Ovary (tissue), 10 donors: ENCODE measurements at places on chromosomes 7 and 10.

GRCh38 chr7:115748123-115748738, 282.3 kb downstream of the TFEC start:
- no peak overlapping the region for H3K27ac ChIP-seq
- H3K4me3 ChIP-seq: no peak overlapping the region
- H3K27me3 ChIP-seq: peaks cover 3% of the 10 kb centered on the region
- no peak for DNase-seq
- no peaks in the 10 kb centered on the region for H3K4me1 ChIP-seq

- H3K36me3 ChIP-seq: no peaks in the 10 kb centered on the region
- DNase-seq: no peak
- no peak overlapping the region for H3K4me3 ChIP-seq
- H3K4me1 ChIP-seq: peaks cover 3% of the 10 kb centered on the region
- H3K27me3 ChIP-seq: no peaks in the 10 kb centered on the region
- no peak overlapping the region for H3K27ac ChIP-seq
Measured at GRCh38 chr10:24465891-24466818, 257.2 kb downstream of the KIAA1217 start.

DNA sequence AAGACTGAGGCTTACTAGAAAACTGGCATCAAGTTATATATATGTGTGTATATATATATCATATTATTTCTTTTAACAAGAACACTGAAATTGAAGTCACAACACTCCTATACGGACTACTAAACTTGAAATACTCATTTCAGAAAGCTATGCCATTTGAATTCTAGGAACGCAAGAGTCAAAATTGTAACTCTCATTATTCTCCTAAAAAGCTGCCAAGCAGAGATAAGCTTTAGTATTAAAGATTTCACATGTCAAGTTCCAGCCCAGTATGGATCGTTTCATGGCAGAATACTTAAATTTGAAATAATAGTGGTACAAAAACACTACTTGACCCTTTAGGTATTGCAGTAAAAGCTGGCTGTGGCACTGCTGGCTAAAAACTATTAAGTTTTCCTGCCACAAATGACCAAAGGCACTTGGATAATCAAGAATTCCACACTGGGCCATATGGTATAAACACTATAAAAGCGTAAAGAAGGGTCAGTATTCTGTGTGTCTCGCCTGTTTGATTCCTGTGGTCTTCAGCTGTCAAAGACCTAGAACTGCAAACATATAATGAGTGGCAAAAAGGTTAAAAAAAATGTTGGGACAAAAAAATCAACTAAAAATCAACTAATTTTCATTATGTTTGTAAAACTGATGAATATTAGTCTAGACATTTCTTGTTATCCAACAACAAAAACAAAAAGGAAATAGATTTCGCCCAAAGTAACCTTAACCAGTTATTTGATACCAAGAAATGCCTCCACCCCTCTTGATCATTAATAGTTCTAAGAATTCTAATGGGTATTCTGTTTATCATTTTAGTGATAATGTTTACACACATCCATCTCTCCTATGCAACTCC, 2.4 kb downstream of the CCDC71L start:
- H3K4me1 ChIP-seq: peaks cover 2% of the 10 kb centered on the region
- DNase-seq: no peak
- H3K4me3 ChIP-seq: no peak overlapping the region
- no peak overlapping the region for H3K27ac ChIP-seq
- no peaks in the 10 kb centered on the region for H3K36me3 ChIP-seq

DNA sequence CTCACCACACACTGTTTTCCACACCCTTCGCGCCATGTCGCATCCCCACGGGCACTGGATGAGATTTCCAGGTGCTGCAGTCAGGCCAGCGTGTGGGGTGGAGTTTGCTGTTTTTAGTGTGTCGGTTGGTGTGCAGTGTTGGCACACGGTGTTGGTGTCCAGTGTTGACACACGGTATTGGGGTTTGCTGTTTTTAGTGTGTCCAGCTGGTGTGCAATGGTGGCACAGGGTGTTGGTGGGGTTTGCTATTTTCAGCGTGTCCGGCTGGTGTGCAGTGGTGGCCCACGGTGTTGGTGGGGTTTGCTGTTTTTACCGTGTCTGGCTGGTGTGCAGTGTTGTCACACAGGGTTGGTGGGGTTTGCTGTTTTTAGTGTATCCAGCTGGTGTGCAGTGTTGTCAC, 20.1 kb upstream of the PRKAR1B start:
- H3K4me3 ChIP-seq: no peak overlapping the region
- H3K4me1 ChIP-seq: no peaks in the 10 kb centered on the region
- H3K36me3 ChIP-seq: no peaks in the 10 kb centered on the region
- H3K27ac ChIP-seq: no peak overlapping the region
- no peaks in the 10 kb centered on the region for H3K27me3 ChIP-seq

GRCh38 chr7:106485031-106485551, 175.9 kb downstream of the CCDC71L start:
- no peak for DNase-seq
- H3K4me3 ChIP-seq: no peak overlapping the region
- H3K27ac ChIP-seq: no peak overlapping the region
- H3K36me3 ChIP-seq: no peaks in the 10 kb centered on the region

GRCh38 chr10:100496567-100496966, 23.1 kb downstream of the SEC31B start:
- H3K36me3 ChIP-seq: no peaks in the 10 kb centered on the region
- H3K27me3 ChIP-seq: no peaks in the 10 kb centered on the region
- no peak overlapping the region for H3K4me3 ChIP-seq
- H3K27ac ChIP-seq: no peak overlapping the region

GRCh38 chr10:23171232-23171876, 20.8 kb upstream of the PTF1A start:
- H3K4me3 ChIP-seq: no peak overlapping the region
- no peaks in the 10 kb centered on the region for H3K36me3 ChIP-seq
- no peaks in the 10 kb centered on the region for H3K4me1 ChIP-seq
- H3K27me3 ChIP-seq: no peaks in the 10 kb centered on the region
- DNase-seq: no peak
- no peak overlapping the region for H3K27ac ChIP-seq

GRCh38 chr10:35449944-35450343, 113.6 kb downstream of the CCNY start:
- H3K4me3 ChIP-seq: no peak overlapping the region
- peaks cover 41% of the 10 kb centered on the region for H3K4me1 ChIP-seq
- H3K36me3 ChIP-seq: no peaks in the 10 kb centered on the region
- no peaks in the 10 kb centered on the region for H3K27me3 ChIP-seq

- no peaks in the 10 kb centered on the region for H3K27me3 ChIP-seq
- DNase-seq: no peak
- H3K36me3 ChIP-seq: no peaks in the 10 kb centered on the region
- no peaks in the 10 kb centered on the region for H3K4me1 ChIP-seq
- H3K27ac ChIP-seq: no peak overlapping the region
Measured at GRCh38 chr7:51318886-51319579, 2.4 kb upstream of the COBL start.

- H3K36me3 ChIP-seq: no peaks in the 10 kb centered on the region
- H3K4me1 ChIP-seq: no peaks in the 10 kb centered on the region
- H3K4me3 ChIP-seq: no peak overlapping the region
- DNase-seq: no peak
- H3K27ac ChIP-seq: no peak overlapping the region
- H3K27me3 ChIP-seq: no peaks in the 10 kb centered on the region
Measured at GRCh38 chr7:88480896-88481295, 174.2 kb upstream of the STEAP4 start.

GRCh38 chr10:59829024-59829423, 75.8 kb upstream of the MRLN start:
- H3K4me1 ChIP-seq: peaks cover 7% of the 10 kb centered on the region
- H3K27ac ChIP-seq: no peak overlapping the region
- no peaks in the 10 kb centered on the region for H3K36me3 ChIP-seq
- no peaks in the 10 kb centered on the region for H3K27me3 ChIP-seq
- H3K4me3 ChIP-seq: no peak overlapping the region

DNA sequence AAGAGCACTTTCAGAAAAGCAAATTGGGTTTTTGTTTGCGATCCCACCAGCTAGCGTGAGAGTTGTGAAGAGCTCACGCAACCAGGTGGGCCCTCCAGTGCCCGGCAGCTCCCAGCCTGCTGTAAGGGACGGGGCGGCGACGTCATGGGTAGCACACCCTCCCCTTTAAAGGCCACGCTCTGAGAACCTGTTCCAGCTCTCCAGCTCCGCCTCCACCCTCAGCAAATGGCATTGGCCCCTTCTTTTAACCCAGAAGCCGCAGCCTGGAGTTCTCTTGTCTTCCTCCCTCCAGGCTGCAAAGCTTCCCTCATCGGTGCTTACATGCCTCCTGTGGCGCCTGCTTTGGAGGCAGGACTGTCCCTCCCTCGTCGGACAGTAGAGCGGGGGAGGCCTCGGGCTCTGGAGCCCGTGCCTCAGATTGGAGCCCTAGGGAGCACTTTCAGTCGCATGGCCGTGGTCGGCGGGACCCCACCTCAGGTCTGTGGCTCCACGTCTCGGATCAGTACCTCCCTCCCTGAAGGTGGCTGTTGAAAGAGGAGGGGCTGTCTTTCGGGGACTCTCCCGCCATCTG, 32.9 kb downstream of the WIPI2 start:
- H3K27ac ChIP-seq: no peak overlapping the region
- DNase-seq: peak; percentile 28
- H3K4me3 ChIP-seq: no peak overlapping the region
- no peaks in the 10 kb centered on the region for H3K36me3 ChIP-seq
- H3K4me1 ChIP-seq: no peaks in the 10 kb centered on the region
- H3K27me3 ChIP-seq: no peaks in the 10 kb centered on the region

DNA sequence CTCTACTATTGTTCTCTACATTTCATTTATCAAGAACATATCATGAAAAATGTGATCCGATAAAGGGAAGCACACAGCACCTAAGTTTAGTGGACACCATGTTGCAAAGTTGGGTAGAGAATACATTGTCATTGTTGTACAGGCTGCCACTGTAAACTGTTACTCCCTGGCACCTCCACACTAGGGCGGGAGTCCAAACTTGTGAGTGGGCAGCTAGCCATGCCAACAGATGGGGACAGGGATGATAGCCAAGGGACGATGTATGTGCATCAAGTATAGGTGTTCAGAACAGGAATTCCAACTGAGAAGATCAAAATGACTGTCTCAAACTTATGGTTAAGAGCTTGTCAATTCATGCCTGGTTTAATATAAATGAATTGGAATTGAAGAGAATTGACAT, 31.1 kb upstream of the COMMD3 start:
- no peaks in the 10 kb centered on the region for H3K4me1 ChIP-seq
- H3K27ac ChIP-seq: no peak overlapping the region
- DNase-seq: no peak
- H3K36me3 ChIP-seq: no peaks in the 10 kb centered on the region

DNA sequence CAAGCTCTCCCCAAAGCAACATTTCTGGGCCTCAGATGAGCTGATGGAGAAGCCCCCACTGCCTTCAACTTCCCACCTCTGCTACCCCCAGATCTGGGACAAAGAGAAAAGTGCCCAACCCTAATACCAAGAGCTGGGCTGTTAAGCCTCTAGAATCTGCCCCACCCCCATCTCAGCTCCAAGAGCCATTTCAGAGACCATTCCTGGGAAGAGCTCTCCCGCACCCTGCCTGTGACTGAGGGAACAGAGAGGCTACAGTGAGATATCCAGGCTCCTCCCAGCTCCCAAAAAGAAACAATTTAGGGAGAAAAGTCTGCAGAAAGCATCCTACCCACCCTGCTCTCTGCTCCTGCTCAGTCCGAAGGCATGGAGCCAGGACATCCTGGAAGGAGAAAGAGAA, 2.5 kb upstream of the KCNH2 start:
- H3K4me1 ChIP-seq: peaks cover 13% of the 10 kb centered on the region
- H3K4me3 ChIP-seq: no peak overlapping the region
- H3K36me3 ChIP-seq: no peaks in the 10 kb centered on the region

DNA sequence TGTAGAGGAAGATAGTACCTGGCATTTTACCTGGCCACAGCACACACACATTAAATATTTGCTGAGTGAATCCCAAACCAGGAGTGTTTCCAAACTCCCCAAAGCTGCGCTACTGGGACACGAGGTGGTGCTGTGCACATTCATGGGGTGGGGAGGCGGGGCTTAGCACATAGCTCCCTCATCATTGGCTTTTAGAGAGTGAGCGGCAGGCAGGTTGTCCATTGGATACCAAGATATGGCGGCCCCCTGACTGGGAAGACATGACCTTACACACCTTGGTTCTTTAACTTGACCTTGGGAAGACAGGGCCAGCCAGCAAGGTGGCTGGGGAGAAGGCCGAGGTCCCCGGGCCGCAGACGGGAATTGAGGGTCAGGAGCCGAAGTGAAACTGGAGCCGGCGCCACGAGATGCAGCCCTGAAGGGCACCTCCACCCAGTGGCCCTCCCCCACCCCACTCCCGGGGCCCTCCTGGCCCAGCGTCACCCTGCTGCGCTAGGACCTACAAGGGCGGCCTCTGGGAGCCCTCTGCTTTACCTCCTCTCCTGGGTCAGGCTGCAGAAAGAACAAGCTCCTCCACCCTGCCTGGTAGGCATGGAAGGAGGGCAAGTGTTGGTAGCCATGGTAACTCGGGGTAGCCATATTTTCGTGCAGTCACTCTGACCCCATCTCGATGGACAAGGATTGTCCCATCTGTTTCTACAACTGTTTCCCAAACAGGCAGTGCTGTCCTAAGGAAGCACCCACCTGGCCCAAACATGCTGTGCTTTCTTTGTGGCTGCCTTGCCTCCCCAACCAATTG, 24.0 kb downstream of the TMEM176A start:
- DNase-seq: no peak

DNA sequence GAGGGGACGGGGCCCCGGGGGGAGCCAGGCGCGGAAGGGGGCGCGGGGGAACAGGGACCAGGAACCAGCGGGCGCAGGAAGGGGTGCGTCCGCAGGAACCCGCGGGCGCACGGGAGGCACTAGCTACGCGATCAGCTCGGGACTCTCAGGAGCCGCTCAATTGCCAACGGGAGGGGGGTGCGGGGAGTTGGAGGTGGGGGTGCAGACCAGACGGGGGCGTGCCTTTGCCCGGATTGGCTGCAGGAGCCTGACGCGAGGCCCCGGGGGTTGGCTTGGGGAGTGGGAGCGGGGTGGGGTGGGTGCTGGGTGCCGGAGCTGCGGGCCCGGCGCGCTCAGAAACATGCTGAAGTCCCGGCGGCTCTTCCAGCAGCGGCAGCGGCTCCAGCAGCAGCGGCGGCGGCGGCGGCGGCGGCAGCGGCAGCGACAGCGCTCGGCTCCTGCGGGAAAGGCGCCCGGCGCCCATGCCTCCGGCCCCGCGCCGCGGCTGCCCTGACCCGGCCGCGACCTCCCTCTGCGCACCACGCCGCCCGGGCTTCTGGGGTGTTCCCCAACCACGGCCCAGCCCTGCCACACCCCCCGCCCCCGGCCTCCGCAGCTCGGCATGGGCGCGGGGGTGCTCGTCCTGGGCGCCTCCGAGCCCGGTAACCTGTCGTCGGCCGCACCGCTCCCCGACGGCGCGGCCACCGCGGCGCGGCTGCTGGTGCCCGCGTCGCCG, at the start of gene ADRB1:
Gene ADRB1, plus strand, starts transcription at position 335 of the 715 bp plus-strand sequence. Its CDS starts 267 bp downstream, at position 602.
- peak within 1 kb of the TSS; percentile 23 for H3K4me3 ChIP-seq
- H3K4me1 ChIP-seq: peaks cover 4% of the 10 kb centered on the region
- H3K36me3 ChIP-seq: no peaks in the 10 kb centered on the region
- DNase-seq: no peak
- no peak within 1 kb of the TSS for H3K27ac ChIP-seq

DNA sequence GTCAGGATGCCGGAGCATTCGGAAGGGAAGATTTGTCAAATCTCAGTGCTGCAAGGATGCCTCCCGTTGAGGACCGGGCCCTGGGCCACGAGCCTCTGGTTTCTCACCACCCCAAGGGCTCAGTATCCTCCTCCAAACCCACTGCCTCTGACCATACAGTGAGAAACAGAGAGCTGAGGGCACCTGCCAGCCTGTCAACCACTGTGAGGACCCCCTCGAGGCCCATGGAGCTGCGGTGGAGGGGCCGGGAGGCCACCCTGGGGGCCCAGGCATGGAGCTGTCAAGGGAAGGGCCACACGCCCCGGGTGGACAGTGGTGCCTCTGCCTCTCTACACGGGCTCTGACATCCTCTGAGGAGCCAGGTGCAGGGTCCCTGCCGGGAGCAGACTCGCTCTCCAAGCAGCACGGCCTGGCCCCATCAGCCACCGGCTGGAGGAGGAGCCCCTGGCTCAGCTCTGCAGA, 248.0 kb upstream of the TCERG1L start:
- no peak overlapping the region for H3K27ac ChIP-seq
- no peak overlapping the region for H3K4me3 ChIP-seq
- H3K4me1 ChIP-seq: no peaks in the 10 kb centered on the region
- no peaks in the 10 kb centered on the region for H3K27me3 ChIP-seq
- no peaks in the 10 kb centered on the region for H3K36me3 ChIP-seq
